Fibroblast of skin of abdomen (primary cell): ENCODE measurements at places on chromosomes 16 and 17.
A peak's percentile ranks its signal among the peaks of the same experiment; 100 is the strongest.

GRCh38 chr16:73143576-73144422 lies 95.9 kb upstream of the ZFHX3 start:
- peak; percentile 71 for DNase-seq

- DNase-seq, result peak; percentile 85
Observed at GRCh38 chr16:73232555-73233328, 184.8 kb upstream of the ZFHX3 start.

DNA sequence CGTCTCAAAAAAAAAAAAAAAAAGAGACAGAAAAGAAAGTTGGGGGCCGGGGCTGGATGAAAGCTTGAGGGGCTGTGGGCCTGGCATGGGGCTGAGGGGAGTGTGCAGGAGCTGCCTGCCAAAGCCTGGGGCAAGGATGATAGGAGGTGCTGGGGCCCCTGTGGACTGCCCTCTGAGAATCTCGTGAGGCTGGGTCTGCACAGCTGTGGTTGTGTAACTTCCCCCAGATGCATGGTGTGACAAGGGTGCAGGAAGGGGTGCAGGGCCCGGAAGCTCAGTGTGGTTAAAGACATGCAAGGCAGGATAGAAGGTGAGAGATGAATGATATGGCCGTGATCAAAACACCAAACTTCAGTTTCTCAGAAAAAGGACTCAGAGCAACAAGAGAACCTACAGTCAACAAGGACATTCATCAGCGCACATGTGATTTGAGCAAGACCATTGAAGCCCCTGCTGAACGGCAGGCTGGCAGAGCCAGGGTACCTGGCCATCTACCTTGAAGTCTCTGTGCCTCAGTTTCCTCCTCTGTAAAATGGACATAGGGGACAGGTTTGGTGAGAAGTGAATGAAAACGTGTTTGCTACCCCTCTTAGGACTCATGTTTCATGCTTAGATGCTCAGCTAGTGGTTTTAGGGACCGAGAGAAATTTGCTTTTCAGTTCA lies 9.6 kb downstream of the IL32 start:
- DNase-seq, result no peak

DNA sequence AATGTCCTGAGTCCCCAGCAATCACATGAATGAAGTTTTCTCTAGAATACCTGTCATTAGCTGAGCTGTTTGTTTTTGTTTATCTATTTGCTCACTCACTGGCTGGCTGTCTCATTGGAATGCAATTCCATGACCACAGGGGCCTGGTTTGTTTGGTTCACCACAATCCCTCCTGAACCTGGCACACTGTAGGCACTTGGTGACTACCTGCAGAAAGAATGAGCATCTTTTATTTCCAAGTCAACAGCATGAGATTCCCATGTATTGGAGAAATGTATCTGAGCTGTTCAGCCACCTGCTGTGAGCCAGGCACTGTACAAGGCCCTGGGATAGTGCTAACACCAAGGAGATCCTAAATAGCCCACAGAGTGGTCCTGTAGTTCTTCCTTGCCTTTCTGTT lies 345.1 kb downstream of the XYLT1 start:
- peak; percentile 19 for DNase-seq

DNA sequence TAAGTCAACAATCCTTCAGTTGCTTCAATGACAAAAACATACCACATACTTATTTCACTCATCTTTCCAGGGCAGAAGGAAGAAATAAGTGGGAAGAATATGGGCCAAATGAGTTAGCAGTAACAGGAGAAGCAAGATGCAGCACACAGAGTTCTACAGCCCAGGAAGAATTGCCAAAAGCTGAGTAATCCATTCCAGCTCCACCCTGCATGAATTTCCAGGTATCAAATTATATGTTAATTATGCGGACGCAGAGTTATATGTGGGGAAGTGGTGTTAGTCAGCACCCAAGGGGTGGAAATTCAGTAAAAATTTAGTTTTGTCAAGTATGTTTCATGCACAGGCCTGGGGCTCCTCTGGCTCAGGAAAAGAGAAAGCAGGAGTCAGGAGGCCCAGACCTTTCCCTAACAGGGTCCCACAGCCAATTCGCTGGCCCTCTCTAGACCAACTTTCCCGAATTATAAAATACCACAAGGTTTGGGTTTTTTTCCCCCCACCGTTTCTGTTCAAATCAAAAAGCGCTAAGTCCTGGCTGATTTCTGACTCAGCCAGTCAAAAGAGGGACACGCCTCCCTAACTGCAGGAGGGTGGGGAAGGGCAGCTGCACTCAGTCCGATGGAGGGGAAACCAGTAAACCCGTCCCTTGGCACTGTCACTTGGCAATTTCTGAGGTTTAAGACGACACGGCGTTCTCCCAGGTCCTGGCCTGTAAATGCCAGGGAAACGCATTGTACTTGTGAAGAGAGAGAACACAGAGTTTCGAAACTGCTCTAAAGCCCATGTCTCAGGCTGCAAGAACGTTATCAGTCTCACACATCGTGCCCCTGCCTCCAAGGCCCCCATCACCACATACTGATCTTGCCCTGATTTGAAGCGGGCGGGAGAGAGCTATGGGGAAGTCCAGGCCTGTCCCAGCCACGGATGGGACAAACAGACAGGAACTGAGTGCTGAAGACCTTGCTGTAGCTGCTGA lies 58.1 kb downstream of the ZFHX3 start:
- DNase-seq, result peak; percentile 94

DNA sequence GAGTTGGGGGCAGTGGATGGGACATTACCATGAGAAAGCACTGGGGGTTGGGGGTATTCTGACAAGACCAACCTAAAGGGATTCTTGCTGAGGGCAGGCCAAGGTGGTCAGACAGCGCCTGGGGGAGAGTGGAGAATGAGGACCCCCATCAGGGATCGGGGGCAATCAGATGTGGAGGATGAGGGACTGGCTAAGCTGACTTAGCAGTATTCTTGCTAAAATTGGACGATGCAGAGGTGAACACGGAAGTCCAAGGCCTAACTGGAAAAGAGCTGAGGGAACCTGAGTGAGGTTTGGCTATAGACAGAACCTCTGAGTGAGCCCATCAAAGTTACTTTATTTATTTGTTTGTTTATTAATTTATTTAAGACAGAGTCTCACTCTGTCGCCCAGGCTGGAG lies 9.2 kb downstream of the QPRT start:
- no peak for DNase-seq

DNA sequence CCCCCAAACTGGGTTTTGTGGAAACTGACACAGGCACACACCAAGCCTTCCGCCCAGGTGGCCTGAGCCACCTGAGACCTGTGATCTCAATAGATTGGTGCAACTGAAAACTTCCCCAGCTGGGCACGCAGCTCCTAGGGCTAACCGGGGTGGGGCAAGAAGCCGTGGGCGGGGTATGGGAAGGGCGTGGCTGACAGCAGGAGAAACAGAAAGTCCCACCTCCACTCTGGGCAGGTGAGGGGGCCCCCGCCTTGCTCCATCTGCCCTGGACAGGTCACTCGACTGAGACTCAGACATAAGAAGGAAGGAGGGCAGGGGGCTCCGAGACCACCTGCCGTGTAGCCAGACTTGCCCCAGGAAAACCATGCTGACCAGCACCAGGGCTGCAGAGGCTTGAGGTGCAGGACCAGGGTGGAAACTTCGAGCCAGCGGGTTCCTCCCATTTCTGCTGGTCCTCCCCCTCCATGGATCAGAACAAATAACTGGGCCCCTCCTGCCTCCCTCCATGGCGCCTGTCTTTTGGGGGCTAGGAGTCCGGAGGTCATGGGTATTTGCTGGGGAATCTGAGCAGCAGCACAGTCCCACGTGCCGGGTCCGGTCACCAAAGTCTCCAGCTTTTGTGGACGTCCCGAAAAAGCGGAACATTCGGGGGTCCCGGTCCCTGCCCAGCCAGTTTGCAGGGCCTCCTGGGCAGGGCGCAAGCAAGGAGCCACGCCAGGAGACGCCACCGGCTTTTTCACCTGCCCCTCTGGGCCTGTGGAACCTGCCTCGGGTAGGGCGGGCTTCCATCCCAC lies 1.3 kb downstream of the TIMP2 start:
- no peak for DNase-seq

DNA sequence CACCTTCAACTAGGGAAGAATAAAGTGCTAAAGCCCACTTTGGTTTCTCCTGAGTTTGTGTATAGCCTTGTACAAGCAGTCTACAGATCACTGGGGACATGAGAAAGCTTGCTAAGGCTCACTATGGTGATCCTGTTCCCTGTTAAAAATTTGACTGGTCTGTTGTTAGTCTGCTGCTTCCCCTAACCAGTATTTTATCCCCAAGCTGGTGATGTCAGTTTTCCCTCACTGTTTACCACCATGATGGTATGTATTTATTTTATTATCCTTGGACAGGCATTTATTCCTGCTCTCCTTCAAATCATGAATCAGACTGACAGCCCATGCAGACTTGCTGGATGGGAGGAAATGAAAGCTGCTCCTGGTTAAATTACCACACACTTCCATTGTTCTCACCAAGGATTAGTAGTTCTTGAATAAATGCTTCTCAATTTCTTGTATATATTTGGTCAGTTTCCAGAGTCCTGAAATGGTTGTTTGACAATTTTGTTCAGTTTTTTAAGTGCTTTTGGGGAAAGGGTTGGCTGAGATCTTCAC lies 99.6 kb downstream of the CA4 start:
- DNase-seq, result peak; percentile 14

DNA sequence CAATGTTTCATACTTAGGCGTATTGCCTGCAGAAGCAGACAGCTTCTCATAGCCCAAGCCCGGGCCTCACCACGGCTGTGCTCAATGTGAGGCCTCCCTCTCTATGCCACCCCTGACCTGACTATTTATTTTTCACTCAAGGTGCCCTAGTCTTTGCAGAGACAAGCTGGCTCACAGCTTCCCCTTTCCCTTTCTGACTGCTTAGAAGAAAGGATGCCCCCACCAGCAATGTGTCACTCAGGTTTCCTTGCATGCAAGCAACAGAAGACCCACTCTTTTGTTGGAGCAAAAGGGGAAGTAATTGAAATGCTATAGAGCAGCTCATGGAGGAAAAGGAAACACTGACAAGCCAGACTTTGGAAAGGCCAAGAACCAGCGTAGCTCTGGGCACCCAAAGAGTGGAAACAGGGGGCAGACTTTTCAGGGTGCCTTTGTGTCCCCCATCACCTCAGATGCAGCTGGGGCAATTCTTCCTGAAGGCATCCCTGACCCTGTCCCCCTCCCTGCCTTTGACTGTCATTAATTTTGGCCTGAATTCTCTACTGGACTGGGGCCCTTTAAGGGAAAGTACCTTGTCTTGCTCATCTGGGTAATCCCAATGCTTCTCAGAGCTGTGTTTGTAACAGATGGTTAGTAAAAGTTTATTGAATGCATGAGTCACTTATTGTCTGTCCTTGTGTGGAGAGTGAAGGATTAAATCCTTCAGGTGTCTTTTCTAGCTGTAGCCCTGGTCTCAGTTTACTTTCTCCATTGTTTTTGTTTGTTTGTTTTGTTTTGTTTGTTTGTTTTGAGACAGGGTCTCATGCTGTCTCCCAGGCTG lies 17.8 kb downstream of the RGS9 start:
- DNase-seq, result no peak

- no peak for DNase-seq
Observed at GRCh38 chr17:73691321-73691766, 47.1 kb upstream of the SDK2 start.

- no peak for DNase-seq
Observed at GRCh38 chr16:57357330-57358085, 1.1 kb upstream of the CCL22 start.

DNA sequence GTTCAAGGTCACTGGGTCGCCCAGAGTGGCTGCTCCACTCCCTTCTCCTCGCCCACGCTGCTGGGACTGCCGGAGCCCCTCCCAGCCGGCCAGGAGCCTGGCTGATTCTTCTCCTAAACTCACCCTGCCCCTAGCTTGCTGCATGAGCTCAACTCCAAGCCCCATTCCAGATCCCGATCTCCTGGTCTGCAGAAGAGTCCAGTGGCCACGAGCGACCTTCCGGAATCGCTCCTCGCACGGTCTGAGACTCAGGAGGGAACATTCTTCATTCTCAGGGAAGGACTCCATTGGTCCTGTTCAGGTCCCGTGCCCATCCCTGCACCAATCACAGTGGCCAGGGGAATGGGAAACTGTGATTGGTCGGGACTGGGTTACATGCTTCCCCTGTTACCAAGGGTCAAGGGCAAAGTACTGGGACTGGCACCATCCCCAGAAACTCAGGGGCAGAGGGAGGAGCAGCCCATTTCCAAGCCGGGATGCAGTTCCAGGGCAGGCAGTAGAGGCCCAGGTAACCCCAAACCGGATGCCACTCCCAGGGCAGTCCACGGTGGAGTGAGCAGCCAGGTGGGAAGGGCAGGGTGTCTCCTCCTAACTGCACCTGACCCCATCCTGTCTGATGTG lies 24.5 kb upstream of the CIBAR2 start:
- DNase-seq, result no peak

GRCh38 chr17:49742166-49742638 lies 21.7 kb downstream of the FAM117A start:
- DNase-seq, result no peak

DNA sequence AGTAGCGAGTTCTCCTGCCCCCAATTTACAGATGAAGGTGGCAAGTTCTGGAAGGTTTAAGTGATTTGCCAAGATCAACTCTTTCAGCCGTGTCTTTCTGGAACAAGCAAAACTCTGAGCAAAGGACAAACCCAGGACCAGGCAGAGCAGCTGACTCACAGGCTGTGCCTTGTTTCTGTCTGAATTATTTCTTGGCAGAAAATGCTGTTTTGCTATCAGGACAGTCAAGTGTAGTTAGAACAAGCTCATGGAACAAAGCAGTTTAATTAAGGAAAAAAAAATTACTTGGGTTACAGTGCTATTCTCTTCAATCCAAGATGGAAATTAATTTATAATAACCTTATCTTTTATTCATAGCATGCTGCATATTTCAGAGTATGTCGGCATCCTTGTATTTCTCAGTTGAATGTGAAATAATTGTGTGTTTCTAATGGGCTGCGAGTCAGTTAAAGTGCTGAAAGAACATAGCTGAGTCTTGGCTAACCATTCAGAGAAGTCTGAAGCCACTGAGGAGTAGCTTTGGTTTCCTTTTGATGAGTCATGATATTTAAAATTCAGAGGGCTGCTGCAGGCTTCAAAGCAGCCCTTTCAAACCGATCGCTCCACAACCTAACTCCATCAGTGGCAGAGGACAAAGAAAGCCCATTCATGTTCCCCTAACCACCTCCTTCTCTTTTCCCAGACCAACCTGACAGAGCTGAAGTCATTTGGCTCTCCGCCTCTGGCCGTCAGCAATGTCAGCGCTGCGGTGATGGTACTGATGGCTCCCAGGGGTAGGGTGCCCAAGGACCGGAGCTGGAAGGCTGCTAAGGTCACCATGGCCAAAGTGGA lies 143.7 kb downstream of the ZNF18 start:
- no peak for DNase-seq
